ENCODE measurements at places on chromosomes 11 and 22.

- DNase-seq, result peak; percentile 8
These were observed 300.4 kb upstream of the B3GAT1 start for GRCh38 chr11:134712228-134713145.

DNA sequence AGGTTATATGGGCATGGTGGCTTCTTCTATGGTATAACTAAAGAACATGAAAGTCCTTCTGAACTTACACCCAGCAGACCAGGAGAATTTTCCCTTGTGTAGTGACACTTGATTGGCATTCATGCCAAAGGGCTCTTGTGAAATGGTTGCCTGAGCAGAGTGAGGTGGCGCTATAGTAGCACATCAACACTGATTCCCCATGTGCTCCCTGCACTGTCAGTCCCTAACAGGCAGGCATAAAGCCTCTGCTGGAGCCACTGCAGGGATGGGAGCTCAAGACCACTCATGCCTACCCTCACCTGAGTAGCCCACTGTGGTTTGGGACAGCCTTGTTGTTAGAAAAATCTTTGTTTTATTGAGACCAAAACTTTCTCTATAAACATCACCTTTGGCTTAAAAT is 92.6 kb upstream of the LIN7C start:
- no peak for DNase-seq

GRCh38 chr11:75530577-75530976 is 4.8 kb upstream of the GDPD5 start:
- no peak for DNase-seq

GRCh38 chr11:116885951-116886655 is 48.7 kb upstream of the APOA1 start:
- no peak for DNase-seq

GRCh38 chr22:27881421-27881820 is 37.6 kb downstream of the PITPNB start:
- no peak for DNase-seq

GRCh38 chr22:47994045-47994444 is 1231.6 kb downstream of the TBC1D22A start:
- DNase-seq, result no peak

- no peak for DNase-seq
These were observed 52.3 kb downstream of the CCDC34 start for GRCh38 chr11:27310707-27311106.

GRCh38 chr11:133978794-133979193 is 22.0 kb upstream of the IGSF9B start:
- DNase-seq, result no peak

- DNase-seq, result no peak
These were observed 74.6 kb downstream of the CASP12 start for GRCh38 chr11:104823657-104824056.

DNA sequence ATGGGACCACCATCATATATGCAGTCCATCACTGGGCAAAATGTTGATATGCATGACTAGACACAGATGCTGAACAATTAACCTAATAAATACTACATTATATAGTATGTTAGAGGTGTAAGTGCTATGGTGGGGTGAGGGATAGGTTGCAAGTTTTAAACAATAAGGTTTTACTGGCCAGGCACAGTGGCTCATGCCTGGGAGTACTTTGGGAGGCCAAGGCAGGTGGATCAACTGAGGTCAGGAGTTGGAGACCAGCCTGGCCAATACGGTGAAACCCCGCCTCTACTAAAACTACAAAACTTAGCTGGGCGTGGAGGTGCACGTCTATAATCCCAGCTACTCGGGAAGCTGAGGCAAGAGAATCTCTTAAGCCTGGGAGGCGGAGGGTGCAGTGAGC is 28.1 kb downstream of the F2 start:
- DNase-seq, result no peak

DNA sequence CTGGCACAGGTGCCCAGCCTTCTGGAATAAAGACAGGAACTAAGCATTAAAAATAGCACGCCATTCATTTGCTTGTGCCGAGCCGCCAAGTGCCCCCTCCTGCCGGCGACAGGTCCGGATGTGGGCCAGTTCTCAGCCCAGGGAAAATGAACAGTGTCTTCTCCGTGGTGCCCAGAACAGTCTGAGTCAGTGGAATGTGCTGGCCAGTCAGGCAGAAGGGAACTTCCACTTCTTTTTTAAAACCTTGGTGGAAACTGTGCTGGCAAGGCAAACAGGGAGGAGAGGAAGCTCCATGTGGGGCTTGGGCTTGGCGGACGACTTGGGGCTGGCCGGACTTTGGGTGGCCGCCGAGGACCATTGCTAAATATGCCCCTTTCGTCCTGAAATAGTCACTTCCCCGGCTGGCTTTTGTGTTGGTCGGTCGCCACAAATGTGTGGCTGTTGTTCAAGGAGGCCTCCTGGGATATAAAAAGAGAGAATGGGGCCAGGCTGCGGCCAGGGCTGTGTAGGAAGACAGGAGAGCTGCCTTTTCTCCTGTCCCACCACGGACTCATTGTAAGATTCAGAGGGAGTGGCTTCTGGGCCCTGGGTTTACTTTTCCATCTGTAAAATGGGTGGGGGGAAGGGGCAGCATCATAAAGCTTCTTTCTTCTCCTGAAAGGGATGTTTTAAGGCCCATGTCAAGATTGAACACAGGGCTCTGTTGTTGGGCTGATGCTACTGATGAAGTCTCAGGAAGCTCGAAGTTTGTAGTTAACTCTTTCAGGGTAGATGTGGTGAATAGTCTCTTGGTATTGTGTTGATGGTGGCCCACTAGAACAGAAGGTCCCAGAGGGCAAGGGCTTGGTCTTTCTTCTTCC is 101.0 kb downstream of the PTPRJ start:
- DNase-seq, result no peak

- DNase-seq, result no peak
These were observed 77.9 kb downstream of the CWC15 start for GRCh38 chr11:94895451-94895850.

DNA sequence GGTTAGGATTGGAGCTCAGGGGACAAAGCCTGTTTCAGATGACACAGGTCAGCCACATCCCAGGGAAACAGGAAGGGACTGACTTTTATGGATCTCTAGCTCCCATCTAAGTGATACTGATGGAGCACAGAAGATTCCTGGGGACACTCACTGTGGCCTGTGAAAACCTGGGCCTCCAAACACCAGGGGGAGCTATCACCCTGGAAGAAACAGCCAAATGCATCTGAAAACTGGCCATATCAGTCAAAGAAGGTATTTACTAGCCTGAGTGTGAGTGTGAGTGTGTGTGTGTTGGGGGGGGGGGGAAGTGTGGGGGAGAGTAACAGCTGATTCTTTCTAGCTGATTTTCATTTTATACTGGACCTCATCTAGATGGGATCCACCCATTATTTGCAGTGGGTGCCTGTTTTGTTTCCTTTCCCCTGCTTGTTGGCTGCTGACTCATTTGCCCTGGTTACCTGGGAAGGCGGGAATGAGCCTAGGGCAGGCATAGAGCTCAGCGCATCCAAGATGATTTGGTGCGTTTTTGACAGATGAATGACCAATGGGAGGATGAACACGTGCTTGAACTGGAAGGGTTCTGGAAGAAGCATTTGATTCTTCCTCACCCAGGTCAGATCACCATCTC is 284.0 kb downstream of the KIRREL3 start:
- peak; percentile 59 for DNase-seq

GRCh38 chr11:46554213-46555147 is 39.3 kb downstream of the AMBRA1 start:
- no peak for DNase-seq

GRCh38 chr11:67044496-67044895 is 12.2 kb upstream of the RHOD start:
- DNase-seq, result no peak

- DNase-seq, result no peak
These were observed 254.5 kb upstream of the B3GAT1 start for GRCh38 chr11:134666273-134667174.

- no peak for DNase-seq
These were observed 7.6 kb upstream of the LMO2 start for GRCh38 chr11:33899400-33900037.
